Fibroblast of skin of right quadriceps (primary cell): ENCODE measurements at places on chromosomes 2 and 18.
A peak's percentile ranks its signal among the peaks of the same experiment; 100 is the strongest.

- DNase-seq: no peak
These were observed 35.7 kb downstream of the WDR43 start for GRCh38 chr2:28930205-28930604.

GRCh38 chr18:76881744-76882143 is 59.4 kb downstream of the ZNF236 start:
- peak; percentile 9 for DNase-seq

GRCh38 chr2:64730551-64731262 is 77.0 kb upstream of the SERTAD2 start:
- peak; percentile 49 for DNase-seq

GRCh38 chr18:48326901-48327675 is 82.1 kb downstream of the ZBTB7C start:
- peak; percentile 61 for DNase-seq
